ENCODE measurements at places on chromosomes 11 and 22.
A peak's percentile ranks its signal among the peaks of the same experiment; 100 is the strongest.

GRCh38 chr11:103228807-103229206 lies 119.6 kb downstream of the DYNC2H1 start:
- peak; percentile 17 for DNase-seq

- no peak for DNase-seq
These were observed 6.0 kb downstream of the PDXP start for GRCh38 chr22:37664249-37665101.

DNA sequence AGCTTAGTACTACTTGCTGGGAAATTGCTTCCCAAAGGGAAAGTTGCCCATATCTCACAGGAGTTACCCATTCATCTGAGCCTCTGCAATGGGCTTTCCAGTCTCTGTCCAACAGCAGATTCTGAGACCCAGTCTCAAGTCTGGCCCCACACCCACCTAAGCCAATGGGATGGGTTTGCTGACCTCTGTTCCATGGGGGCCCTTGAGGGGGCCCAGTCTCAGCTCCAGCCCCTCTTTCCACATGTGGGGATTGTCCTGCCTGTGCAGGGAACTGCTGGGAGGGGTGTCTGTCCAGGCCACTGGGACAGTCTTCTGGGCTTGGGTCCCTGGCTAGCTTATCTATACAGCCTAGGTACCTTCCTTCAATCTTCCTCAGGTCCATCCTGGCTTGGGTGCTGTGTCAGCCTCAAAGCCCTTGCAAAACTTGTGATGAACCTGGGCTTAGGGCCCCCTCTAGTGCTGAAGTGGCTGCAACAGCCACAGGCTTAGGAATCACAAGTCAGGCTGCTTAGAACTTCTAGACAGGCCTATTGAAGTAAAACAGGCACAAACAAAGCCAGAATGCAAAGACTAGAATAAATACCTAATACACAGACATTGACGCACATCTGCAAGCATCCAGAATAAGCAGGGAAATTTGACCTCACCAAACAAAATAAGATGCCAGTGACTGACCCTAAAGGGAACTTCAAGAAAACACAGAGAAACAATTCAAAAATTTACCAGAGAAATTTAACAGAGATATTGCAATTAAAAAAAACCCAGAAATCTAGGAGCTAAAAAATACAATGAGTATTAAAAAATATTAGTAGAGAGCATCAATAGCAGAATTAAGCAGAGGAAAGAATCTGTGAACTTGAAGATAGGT lies 11.7 kb upstream of the PATL1 start:
- peak; percentile 87 for DNase-seq

DNA sequence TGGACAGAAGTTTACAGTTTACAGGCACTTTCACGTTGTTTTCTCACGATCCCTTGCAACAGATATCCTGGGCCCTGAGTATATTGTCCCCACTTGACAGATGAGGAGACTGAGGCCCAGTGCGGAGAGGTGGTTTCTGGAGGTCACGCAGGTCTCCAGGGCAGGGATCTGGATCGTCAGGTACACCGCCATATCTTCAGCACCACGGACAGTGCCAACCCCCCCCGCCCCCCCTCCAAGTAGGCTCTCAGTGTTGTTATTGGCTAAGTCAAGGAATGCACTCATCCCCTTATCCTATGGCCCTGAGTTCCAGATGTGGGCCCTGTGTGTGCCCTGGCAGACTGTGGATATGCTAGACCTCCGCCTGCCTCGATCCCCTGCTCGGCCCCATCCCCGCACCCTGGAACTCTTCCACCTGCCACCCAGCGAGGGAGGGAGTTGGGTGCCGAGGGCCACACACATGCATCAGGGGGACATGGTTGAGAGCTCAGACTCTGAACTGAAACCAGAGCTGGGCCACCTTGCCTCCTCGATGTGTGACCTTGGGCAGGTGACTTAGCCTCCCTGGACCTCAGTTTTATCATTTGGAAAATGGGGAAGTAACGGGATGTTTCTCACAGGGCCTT lies 37.5 kb downstream of the MPPED1 start:
- no peak for DNase-seq

DNA sequence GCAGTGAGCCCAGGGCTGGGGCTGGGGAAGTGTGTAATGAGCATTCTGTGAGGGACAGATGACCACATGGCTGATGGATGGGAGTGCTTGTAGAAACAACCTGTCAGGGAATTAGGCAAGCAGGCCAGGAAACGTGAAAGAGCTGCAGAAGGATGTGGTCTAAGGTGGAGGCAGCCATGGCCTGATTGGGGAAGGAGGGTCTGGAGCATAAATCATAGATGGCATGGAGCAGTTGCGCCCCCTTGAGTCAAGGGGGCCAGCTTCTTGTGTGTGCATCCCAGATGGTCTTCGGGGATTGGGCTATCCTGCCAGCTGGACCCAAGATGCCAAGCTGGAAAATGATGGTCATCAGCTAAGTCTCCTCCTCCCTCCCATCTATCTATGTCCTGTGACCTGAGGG lies 119.4 kb upstream of the CLPB start:
- no peak for DNase-seq

GRCh38 chr11:120316880-120317688 lies 8.0 kb upstream of the TLCD5 start:
- DNase-seq: no peak

- DNase-seq: peak; percentile 58
These were observed 1156.8 kb downstream of the LRRC4C start for GRCh38 chr11:40302669-40303068.

- peak; percentile 70 for DNase-seq
These were observed 1152.4 kb downstream of the LRRC4C start for GRCh38 chr11:40306938-40307548.

- DNase-seq: peak; percentile 8
These were observed 159.1 kb downstream of the PGR start for GRCh38 chr11:100970283-100971164.

GRCh38 chr11:43278193-43278956 lies 33.4 kb upstream of the API5 start:
- peak; percentile 26 for DNase-seq

DNA sequence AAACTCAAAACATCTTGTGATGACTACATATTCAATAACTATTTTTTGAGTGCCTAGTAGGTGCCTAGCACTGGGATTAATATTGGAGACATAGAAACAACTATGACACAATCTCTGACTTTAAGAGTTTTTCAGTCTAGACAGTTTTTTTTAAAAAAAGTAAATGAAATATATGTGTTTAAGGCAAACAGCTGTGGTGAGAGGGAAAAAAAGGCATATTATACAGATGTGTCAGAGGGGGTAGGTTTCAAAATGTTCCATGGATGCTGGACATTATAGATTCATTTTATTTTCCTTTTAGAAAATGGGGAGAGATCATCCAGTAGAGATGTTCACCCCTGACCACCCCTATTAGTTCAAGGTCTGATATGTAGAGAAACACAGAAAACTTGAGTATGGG lies 90.8 kb downstream of the LUZP2 start:
- DNase-seq: peak; percentile 41

- DNase-seq: no peak
These were observed 7.2 kb downstream of the MICAL2 start for GRCh38 chr11:12117611-12118010.

GRCh38 chr11:102831489-102832440 lies 11.6 kb downstream of the MMP3 start:
- peak; percentile 58 for DNase-seq

- DNase-seq: peak; percentile 47
These were observed 10.5 kb downstream of the ARL14EP start for GRCh38 chr11:30333405-30333804.

DNA sequence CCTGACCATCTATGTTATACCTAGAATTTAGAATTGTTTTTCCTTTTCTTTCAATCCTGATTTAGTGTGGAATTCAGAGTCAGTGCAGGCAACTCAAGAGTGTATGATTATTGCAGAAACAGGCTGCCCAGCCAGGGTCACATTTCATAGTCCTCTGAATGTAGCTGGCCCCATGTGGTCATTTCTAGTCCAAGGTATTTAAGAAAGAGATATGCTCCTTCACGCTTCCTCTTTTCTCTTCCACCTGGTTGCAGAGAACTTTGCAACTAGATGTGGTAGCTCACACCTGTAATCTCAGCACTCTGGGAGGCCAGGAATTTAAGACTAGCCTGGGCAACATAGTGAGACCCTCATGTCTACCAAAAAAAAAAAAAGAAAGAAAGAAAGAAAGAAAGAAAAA lies 27.6 kb upstream of the LDLRAD3 start:
- no peak for DNase-seq

DNA sequence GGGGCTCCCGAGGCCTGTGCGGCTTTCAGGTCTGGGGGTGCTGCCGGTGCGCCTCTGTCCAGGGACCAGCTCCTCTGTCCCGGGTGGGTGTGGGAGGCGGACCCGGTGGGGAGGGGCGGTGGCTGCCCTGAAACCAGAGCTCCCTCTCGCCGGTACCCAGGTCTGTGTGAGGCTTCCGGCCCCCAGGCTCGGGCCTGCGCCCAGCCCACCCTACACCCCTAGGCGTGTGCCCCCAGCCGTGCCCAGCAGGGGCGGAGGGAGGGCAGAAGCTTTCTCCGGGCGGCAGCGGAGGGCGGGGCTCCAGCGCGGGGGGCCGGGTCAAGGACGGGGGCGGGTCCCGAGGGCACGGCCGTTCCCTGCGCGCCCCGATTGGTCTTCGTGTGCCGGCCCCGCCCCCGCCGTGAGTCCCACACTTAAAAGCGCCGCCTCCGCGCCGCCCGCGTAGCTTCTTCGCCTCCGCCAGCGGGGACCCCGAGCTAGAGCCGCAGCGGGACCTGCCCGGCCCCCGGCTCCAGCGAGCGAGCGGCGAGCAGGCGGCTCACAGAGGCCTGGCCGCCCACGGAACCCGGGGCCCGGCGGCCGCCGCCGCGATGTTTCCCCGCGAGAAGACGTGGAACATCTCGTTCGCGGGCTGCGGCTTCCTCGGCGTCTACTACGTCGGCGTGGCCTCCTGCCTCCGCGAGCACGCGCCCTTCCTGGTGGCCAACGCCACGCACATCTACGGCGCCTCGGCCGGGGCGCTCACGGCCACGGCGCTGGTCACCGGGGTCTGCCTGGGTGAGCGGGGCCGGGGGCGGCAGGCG lies 616 bp downstream of the PNPLA2 start:
- DNase-seq: peak; percentile 81

- DNase-seq: no peak
These were observed 45.9 kb downstream of the ARHGAP42 start for GRCh38 chr11:100732949-100733348.

- DNase-seq: no peak
These were observed 32.2 kb upstream of the MYO18B start for GRCh38 chr22:25709758-25710157.

GRCh38 chr22:47794851-47795250 lies 1032.4 kb downstream of the TBC1D22A start:
- DNase-seq: no peak

- no peak for DNase-seq
These were observed 54.7 kb downstream of the ETS1 start for GRCh38 chr11:128532572-128533091.

Data from iris pigment epithelial cell (primary cell).